Activated CD8-positive, alpha-beta T cell treated with anti-CD3 and anti-CD28 coated beads for 36 hours (primary cell): ENCODE measurements at places on chromosomes 16 and 17. TPM values are rescaled to one million over a fixed set of nuclear protein-coding genes. Genes with fewer than 3 reads are reported as not detected.

The ABCC11 gene
- 0.16 TPM for total RNA-seq

DNA sequence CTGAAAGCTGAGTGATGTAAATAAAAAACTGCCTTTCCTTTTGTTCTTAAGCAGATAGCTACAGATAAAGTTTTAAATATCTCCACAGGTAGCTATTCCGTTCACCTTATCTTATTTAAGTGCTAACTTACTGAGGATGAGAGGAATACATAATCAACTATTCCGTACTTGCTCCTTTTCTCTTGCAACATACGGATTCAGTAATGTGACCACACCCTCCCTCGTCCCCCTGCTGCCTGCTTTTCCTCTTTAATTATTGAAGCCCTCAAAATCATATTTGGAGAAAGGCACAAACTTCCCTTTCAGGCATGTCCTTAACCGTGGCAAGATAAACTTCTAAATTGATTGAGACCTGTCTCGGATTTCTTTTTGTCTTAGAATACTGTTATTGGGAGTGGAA lies 101.4 kb downstream of the MAP2K4 start:
- no peak overlapping the region for H3K27ac ChIP-seq
- H3K4me1 ChIP-seq, result no peaks in the 10 kb centered on the region
- no peaks in the 10 kb centered on the region for H3K27me3 ChIP-seq
- H3K4me3 ChIP-seq, result no peak overlapping the region

GRCh38 chr16:85526185-85526974 lies 86.7 kb upstream of the GSE1 start:
- H3K27me3 ChIP-seq, result no peaks in the 10 kb centered on the region
- no peaks in the 10 kb centered on the region for H3K4me1 ChIP-seq
- H3K27ac ChIP-seq, result no peak overlapping the region
- no peak for DNase-seq
- H3K4me3 ChIP-seq, result no peak overlapping the region

DNA sequence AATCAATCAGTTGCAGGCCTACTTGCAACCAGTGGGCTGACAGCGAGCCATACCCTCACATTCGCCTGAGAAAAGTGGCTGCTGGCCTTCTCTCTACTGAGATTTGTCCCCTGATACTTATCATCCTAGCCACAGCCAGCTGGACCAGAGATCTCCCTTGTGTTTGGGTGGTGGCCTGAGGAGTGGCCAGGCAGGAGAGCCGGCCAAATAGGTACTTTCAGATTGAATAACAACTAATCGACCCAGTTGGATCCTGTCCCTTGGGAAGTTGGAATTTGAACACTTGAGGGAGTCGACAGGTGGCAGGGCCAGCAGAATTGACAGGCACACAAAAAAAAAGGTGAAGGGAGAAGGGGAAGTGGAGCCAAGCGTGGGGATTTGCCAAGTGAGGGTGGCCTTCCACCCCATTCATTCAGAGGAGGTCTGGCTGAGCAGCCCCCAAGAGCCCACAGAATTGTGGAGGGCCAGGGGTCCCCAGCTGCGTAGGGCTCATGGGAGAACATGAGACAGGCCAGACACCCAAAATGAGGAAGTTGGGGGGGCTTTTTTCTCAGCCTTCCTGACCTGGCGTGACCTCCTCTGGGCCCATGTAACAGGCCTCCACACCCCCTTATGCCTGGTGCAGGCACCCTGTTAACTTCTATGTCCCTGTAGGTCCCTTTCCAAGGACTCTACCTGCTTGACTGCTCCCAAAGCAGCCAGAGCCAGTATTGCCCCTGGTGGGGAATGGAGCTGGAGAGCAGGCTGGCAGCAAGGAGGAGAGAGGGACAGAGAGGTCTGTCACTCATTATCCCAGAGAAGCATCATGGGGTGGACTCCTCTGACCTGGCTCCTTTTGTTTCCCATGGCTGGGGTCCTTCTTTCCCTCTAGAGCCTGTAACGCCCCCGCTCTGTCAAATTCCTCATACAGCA lies 2.9 kb upstream of the RANGRF start:
- H3K4me3 ChIP-seq, result no peak overlapping the region
- no peak for DNase-seq
- H3K27ac ChIP-seq, result no peak overlapping the region
- H3K4me1 ChIP-seq, result peaks cover 23% of the 10 kb centered on the region
- peaks cover 6% of the 10 kb centered on the region for H3K36me3 ChIP-seq

GRCh38 chr17:66978514-66979061 lies 14.1 kb downstream of the CACNG4 start:
- H3K4me3 ChIP-seq, result no peak overlapping the region
- peaks cover 41% of the 10 kb centered on the region for H3K27me3 ChIP-seq
- no peaks in the 10 kb centered on the region for H3K36me3 ChIP-seq
- no peaks in the 10 kb centered on the region for H3K4me1 ChIP-seq
- no peak overlapping the region for H3K27ac ChIP-seq

The TPSG1 gene
- total RNA-seq, result not detected

- no peak overlapping the region for H3K27ac ChIP-seq
- DNase-seq, result no peak
- no peaks in the 10 kb centered on the region for H3K36me3 ChIP-seq
- H3K4me1 ChIP-seq, result peaks cover 19% of the 10 kb centered on the region
- no peaks in the 10 kb centered on the region for H3K27me3 ChIP-seq
Measured at GRCh38 chr16:66473051-66473571, 46.0 kb downstream of the BEAN1 start.

The GRB7 gene
- not detected for total RNA-seq

DNA sequence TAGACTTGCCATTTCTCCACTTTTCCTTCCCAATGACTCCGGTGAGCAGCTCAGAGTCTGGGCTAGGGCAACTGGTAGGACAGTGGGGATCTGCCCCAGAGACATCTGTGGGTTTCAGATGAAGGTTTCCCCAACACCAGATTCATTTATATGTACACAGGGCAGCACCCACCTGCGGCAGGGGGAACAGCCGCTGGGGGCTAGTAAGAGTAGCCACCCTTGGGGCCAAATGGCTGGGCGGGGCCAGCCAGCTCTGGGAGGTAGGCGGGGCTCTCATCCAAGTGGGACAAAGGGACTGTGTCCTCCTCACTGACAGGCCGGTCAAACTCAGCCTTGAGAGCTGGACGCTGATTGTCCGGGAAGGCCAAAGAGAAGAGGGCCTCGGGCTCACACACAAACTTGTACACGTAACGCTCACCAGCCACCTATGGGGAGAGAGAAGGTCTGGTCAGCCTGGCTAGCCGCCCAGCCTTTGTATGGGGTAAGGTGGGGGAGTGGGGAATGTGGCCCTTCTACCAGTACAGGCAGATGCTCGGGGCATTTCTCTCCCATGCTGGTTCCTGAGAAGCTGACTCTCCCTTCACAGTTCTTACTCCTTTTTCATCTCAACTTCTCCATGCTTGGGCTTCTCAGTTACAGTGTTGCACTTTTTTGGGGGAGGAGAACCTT lies 17.7 kb downstream of the ETV4 start:
- H3K27ac ChIP-seq, result no peak overlapping the region
- peaks cover 4% of the 10 kb centered on the region for H3K36me3 ChIP-seq
- no peaks in the 10 kb centered on the region for H3K27me3 ChIP-seq
- no peak overlapping the region for H3K4me3 ChIP-seq
- DNase-seq, result no peak
- no peaks in the 10 kb centered on the region for H3K4me1 ChIP-seq

The PERCC1 gene
- 0.29 TPM for total RNA-seq

GRCh38 chr17:78259192-78259554 lies 27.7 kb downstream of the TMEM235 start:
- H3K4me3 ChIP-seq, result peak overlapping the region; percentile 31
- peak overlapping the region; percentile 25 for H3K27ac ChIP-seq
- no peaks in the 10 kb centered on the region for H3K27me3 ChIP-seq
- no peak for DNase-seq
- H3K36me3 ChIP-seq, result no peaks in the 10 kb centered on the region
- peaks cover 32% of the 10 kb centered on the region for H3K4me1 ChIP-seq

The HSF5 gene
- total RNA-seq, result 3.2 TPM

GRCh38 chr16:10509534-10510025 lies 70.8 kb downstream of the EMP2 start:
- peaks cover 2% of the 10 kb centered on the region for H3K27me3 ChIP-seq
- H3K4me3 ChIP-seq, result no peak overlapping the region
- DNase-seq, result peak; percentile 61
- H3K27ac ChIP-seq, result no peak overlapping the region
- no peaks in the 10 kb centered on the region for H3K36me3 ChIP-seq

The SGF29 gene
- total RNA-seq, result 25.0 TPM

GRCh38 chr17:76438906-76439305 lies 14.0 kb downstream of the UBE2O start:
- no peak for DNase-seq
- no peaks in the 10 kb centered on the region for H3K27me3 ChIP-seq
- H3K4me1 ChIP-seq, result peaks cover 34% of the 10 kb centered on the region
- H3K4me3 ChIP-seq, result no peak overlapping the region
- no peaks in the 10 kb centered on the region for H3K36me3 ChIP-seq

DNA sequence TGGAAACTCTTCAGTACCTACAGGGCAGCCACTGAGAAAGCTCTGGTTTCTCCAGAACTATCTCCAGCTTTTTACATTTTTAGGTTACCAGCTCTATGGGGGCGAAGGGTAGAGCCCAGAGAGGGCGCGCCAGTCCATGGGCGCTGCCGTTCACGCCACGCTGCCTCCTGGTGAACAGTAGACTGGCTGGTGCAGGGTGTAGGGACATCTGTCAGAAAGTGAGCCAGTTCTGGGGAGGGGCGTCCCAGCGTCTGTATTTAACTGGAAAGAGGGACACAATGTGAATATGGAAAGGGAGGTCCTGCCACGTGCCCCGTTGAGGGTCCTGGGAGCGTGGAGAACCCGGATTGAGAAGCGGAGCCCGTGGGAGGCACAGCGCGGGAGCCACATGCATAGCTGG lies 16.4 kb upstream of the CLEC18A start:
- no peak overlapping the region for H3K27ac ChIP-seq
- peaks cover 7% of the 10 kb centered on the region for H3K36me3 ChIP-seq
- no peaks in the 10 kb centered on the region for H3K4me1 ChIP-seq
- no peaks in the 10 kb centered on the region for H3K27me3 ChIP-seq
- no peak for DNase-seq

The CPD gene
- 26.8 TPM for total RNA-seq
